Stimulated activated CD4-positive, alpha-beta T cell treated with anti-CD3 and anti-CD28 coated beads, TNF-alpha, amount 100 ng/mL, for 48 hours (primary cell): ENCODE measurements at places on chromosomes 6 and 20.

DNA sequence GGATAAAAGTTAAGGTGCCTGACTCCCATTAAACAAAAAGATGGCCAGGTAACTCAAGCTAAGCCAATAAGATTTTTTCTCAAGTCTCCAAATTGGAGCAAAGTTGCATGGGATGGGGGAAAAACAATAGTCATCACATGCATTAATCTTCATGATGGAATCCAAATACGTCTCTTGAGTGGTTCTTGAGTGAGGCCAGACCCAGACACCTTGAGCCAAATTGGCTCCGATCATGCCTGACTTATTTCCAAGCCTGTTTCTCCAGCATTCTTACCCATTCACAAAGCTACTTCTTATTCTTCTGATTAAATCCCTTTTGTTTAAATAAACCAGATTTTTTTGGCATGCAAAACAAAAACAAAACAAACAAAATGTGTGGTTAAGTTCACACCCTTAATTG is 420.3 kb upstream of the NRSN1 start:
- no peak for DNase-seq

GRCh38 chr20:6501061-6501460 is 266.4 kb upstream of the BMP2 start:
- no peak for DNase-seq

- no peak for DNase-seq
Observed at GRCh38 chr20:50310673-50311051, 120.0 kb downstream of the CEBPB start.

- peak; percentile 37 for DNase-seq
Observed at GRCh38 chr6:52389626-52390360, 27.8 kb downstream of the PAQR8 start.

DNA sequence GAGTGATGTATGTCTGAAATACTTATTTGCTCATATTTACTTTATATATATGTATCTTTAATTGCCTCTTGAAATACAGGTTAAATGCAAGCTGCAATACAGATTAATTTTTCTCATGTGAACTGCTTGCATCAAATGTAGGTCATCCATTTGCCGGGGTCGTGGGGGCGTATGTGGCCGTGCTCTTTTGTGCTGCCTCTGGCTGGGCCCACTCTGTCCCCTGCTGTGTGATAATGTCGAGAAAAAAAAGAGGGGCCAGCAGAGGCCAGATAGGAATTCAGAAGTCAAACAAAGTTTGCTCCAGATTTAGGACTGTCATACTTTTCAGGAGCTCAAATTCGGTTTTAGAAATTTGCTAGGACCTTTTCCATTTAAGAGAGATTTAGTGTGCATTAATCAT is 459.6 kb upstream of the SOX4 start:
- DNase-seq, result no peak

- DNase-seq, result no peak
Observed at GRCh38 chr6:124999105-124999764, 37.0 kb downstream of the RNF217 start.

DNA sequence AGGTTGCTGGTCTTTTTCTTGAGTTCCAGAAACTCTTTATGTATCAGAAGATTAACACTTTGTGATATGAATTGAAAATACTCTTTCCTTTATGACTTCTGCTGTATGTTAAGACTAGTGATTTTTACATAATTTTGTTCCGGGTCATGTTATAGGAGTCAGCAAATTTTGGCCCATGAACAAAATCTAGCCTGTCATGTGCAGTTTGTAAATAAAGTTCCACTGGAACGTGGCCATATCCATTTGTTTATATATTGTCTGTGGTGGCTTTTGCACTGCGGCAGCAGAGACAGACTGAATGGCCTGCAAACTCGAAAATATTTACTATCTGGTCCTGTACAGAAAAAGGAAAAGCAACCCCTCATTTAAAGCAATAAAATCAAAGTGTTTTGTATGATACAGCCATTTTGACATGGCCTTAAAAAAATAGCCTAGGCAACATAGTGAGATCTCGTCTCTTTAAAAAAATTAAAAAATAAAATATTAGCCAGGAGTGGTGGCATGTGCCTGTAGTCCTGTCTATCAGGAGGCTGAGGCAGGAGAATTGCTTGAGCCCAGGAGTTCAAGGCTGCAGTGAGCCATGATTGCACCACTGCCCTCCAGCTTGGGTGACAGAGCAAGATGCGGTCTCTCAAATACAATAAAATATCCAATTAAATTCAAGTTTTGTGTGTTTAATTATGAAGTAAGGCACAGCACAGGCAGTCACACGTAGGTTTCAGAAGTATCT is 36.9 kb downstream of the SNX9 start:
- no peak for DNase-seq

- DNase-seq, result no peak
Observed at GRCh38 chr6:32662836-32663235, 3.6 kb downstream of the HLA-DQB1 start.

DNA sequence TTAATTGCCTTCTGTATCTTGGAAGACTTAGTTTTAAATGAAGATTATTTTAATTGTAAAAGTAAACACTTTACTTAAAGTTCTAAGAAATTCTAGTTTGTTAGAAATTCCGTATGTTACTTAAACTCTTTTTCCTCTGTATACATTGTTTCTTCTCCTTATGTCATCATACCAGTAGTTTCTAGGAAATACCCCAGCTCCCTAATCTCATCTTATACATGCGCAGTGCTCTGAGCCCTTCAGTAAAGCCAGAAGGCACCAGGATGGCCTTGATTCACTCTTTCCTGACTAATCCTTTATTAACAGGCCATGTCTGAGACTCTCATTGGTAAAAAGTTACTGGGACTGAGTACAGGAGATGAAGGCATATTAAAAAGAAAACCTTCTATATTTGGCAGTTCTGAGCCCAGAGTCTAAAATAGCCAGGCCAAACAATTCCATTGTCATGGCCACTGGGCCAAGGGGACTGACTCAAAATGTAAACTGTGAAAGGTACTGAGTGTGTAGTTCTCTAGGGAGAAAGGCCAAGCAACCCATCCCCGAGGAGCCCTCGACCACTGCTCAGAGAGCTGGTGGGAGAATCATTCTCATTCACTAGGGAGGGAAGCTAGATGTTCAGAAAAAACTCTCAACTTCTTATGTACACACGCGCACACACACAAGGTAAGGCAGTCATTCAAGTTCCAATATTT is 25.0 kb downstream of the SLC22A1 start:
- no peak for DNase-seq

DNA sequence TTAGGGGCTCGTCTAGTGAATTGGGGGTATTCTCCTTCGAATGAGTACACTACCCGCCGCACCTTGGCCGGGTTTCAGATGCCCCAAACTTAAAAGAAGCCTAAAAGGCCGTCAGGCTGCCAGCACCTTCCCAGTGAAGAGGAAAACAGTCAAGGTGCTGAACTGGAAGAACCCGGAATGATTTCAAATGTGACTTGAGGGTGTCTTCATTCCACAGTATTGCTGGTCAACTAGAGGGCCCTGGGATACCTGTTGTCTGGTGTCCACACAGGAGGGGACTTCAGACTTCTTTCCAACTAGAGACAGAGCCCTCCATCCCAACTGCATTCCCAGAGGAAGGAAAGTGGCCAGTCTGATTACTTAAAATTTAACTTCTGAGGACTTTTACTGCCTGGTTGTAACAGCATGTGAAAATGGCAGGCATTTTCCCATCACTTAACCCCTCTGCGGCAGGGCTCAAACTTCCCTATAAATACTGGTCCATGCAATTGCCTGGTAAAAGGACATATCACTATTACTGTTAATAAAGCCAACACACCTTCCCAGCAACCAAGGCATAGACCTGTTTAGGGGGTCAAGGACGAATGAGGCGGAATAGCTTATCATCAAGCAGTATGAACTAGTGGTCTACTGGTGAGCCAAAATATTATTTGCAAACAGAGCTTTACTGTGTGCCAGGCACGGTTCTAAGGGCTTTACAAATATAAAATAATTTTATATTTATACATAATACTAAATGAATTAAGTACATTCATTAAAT is 651 bp upstream of the SAMHD1 start:
- no peak for DNase-seq
